ENCODE measurements at places on chromosomes 2 and 18. TPM values are rescaled to one million over a fixed set of nuclear protein-coding genes. Genes with fewer than 3 reads are reported as not detected.

DNA sequence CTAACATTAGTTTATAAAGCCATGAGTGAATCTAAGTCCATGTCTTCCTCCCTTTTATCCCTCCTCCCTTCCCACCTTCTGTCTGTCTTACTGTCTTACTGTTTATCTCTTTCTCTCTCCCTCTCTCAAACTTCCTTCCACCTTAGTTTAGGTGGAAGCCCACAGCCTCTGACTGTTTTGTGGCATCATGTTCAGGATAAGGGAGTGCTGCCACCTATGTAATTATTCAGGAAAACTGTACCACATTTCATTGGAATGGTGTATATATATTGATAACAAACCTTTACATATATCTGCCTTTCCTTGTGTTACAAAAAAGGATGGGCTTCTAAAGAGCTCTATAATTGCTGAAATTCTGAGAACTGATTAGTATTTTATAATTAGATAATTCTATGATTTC lies 48.7 kb downstream of the NETO1 start:
- H3K4me3 ChIP-seq: no peak overlapping the region
- H3K4me1 ChIP-seq: no peaks in the 10 kb centered on the region
- H3K27ac ChIP-seq: no peak overlapping the region
- no peak for DNase-seq

GRCh38 chr2:59277671-59278070 lies 1036.5 kb upstream of the FANCL start:
- H3K4me3 ChIP-seq: no peak overlapping the region
- DNase-seq: no peak
- H3K4me1 ChIP-seq: no peaks in the 10 kb centered on the region
- H3K27me3 ChIP-seq: no peaks in the 10 kb centered on the region
- H3K27ac ChIP-seq: no peak overlapping the region

DNA sequence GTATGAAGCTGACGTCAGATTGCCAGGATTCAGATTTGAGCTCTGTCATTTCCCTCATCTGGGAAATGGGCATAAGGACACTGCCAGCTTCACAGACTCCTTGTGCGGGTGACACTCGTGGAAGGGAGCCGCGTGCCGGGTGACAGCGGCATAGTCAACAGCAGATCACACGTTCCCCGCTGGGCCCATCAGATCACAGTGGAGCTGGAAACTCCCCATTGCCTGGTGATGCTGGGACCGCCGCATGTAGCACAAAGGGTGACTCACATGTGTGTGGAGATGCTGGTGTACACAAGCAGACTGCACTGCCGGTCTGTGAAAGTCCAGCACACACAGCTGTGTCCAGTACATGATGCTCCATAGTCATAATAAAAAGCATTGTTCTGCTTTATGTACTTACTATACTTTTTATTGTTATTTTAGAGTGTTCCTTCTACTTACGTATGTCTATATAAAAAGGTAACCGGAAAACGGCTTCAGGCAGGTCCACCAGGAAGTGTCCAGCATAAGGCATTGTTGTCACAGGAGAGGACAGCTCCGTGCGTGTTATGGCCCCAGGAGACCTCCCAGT lies 31.8 kb downstream of the SALL3 start:
- no peak for DNase-seq
- peak overlapping the region; percentile 43 for H3K27ac ChIP-seq
- no peak overlapping the region for H3K4me3 ChIP-seq
- no peaks in the 10 kb centered on the region for H3K36me3 ChIP-seq
- H3K4me1 ChIP-seq: no peaks in the 10 kb centered on the region
- no peaks in the 10 kb centered on the region for H3K27me3 ChIP-seq

- no peak for DNase-seq
- H3K4me1 ChIP-seq: peaks cover 24% of the 10 kb centered on the region
- no peaks in the 10 kb centered on the region for H3K27me3 ChIP-seq
- H3K27ac ChIP-seq: peak overlapping the region; percentile 30
Measured at GRCh38 chr18:10852385-10853303, 296.7 kb downstream of the PIEZO2 start.

ERMN gene
- 0.44 TPM for total RNA-seq

CELF4 gene
- total RNA-seq: 1.9 TPM

All from neural crest cell (in vitro differentiated cells).